ENCODE measurements at places on chromosomes 1 and 21. TPM values are rescaled to one million over a fixed set of nuclear protein-coding genes. Genes with fewer than 3 reads are reported as not detected.

- peak; percentile 93 for DNase-seq
These were observed 61.5 kb downstream of the CD58 start for GRCh38 chr1:116508984-116509980.

- no peak for DNase-seq
These were observed 20.4 kb upstream of the SRSF4 start for GRCh38 chr1:29202053-29202452.

GRCh38 chr1:117653732-117654492, 48.1 kb downstream of the TENT5C start:
- DNase-seq: no peak

DNA sequence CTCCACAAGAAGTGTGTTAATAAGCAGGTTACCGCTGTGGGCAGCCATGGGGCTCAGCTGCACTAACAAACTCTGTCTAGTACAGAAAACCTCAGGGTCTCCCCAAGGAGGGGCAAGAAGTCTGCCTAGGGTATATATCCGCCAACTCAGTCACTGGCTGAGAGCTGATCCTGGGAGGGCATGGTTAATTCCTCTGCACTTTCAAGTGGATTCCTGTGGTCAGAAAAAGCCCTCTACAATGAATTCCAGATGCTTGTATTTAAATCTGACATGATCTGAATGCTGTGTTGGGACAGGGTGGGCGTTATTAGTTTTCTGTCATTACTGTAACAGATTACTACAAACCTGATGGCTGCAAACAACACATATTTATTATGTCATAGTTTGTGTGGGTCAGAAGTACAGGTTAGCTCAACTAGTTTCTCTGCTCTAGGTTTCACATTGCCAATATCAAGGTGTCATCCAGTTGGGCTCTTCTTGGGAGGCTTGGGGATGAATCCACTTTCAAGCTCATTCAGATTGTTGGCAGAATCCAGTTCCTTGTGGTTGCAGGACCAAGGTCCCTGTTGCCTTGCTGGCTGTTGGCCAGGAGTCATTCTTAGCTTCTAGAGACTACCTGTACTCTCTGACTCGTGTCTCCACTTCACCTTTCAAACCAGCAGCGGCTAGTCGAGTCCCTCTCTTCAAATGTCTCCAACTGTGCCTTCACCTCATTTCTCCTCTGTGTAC, 8.0 kb upstream of the SELE start:
- DNase-seq: peak; percentile 87

- no peak for DNase-seq
These were observed 3.4 kb downstream of the RUNX1 start for GRCh38 chr21:35045542-35046262.

GRCh38 chr21:40567501-40567900, 279.5 kb downstream of the DSCAM start:
- DNase-seq: no peak

DNA sequence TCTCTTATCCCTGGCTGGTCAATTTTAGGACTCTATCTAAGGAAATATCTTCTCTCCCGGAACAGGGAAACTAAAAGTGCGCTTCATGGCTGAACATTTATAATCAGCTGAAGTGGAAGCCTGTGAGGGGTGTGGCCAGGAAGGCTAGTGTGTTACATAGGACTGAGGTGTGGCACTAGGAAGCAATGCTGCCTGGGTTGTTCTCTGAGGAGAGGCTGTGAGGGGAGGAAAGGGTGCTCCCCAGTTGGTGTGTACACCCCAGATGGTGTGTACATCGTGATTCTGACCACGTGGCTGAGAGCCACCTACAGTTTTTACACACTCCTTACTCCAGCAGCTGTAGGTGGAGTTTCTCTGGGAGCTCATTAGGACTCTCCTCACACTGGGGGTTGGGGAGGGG, 16.3 kb downstream of the NTPCR start:
- no peak for DNase-seq

GRCh38 chr1:218397752-218398339, 52.7 kb downstream of the TGFB2 start:
- DNase-seq: no peak

DNA sequence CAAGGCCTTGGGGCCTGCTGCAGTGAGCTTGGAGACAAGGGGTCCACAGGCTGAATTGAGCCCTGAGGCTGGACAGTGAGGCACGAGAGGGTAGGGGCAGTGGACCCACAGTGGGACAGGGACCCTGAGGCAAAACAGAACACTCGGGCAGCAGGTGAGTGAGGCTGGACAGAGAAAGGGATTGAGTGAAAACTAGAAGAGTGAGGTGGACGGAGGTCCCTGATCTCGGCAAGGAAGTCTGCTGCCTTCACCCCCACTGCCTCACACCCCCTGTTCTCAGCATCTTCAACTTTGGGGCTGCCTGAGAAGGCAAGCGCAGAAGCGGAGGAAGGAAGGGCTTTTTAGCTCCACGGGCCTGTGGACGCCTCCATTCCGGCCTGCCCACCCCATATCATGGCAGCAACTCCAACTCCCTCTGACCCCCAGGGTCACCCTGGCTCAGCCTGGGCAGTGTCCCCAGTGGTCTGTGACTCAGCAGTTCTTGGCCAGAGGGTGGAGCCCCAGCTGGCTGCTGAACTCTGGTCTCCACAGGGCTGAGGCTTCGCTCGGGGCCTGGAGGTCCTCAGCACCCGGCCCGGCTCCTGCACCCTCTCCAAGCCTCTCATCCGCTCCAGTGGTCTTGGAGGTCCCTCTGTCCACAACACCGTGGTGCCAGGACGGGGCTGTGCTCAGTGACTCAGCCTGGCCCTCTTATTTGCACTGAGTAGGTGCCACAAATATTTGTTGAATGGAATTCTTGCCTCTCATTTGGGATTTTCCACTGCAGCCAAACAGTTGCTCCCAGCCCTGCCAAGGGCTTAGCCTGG, 60.0 kb upstream of the EPS8L3 start:
- DNase-seq: peak; percentile 61

GRCh38 chr1:145720878-145721671, 1.8 kb downstream of the CD160 start:
- peak; percentile 47 for DNase-seq

DNA sequence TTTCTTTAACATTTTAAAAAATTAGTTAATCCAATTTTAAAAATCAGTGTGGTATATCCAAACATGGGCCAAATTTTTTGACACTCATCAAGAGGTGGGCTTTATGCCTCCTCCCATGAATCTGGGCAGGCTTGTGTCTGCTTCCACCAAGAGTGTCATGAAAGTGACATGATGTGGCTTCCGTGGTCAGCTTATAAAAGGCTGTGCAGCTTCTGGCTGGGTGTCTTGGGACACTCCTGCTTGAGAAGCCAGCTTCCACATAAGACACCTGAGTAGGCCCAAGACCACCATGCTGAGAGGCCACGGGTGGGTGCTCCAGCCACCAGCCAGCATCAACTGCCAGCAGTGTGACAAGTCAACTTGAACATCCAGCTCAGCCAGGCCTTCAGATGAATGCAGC, 74.3 kb upstream of the RUNX3 start:
- no peak for DNase-seq

DNA sequence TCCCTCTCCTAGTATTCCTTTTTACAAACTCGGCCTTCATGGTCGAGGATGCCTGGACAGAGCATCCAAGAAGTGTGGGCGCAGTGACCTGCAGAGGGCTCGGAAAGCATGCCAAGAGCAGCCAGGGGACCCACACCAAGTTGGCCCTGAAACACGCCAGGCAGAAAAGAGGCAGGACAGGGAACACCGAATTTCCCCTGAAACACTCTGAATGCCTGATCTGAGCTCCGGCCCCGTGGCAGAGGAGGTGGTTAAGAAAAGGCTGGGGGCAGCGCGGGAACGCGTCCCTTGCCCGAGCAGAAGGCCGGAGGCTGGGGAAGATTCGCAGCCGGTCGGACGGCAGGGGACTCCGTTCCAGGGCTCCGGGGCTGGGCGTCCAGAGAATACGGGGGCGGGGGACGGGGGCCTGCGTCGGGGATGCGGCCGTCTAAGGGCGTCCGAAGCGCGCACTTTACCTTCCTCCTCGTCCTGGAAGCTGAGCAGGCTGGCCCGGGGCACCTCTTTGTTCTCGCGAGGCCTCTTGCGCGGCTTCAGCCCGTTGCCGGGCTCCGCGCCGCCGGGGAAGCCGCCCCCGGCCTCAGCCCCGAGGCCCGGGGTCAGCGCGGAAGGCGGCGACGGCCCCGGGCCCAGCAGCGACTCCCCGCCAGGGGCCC, 558 bp downstream of the PAXBP1 start:
- peak; percentile 63 for DNase-seq

Gene TFB2M
- 20.1 TPM for polyA plus RNA-seq

Gene LCE2A
- polyA plus RNA-seq: 0.91 TPM

Gene F11R
- 0.50 TPM for polyA plus RNA-seq

Gene FNBP1L
- polyA plus RNA-seq: 8.7 TPM

Gene FABP3
- polyA plus RNA-seq: 664 TPM

Gene ZNF648
- polyA plus RNA-seq: not detected

Gene TMIGD3
- polyA plus RNA-seq: not detected

Gene SYT11
- 53.7 TPM for polyA plus RNA-seq

Gene SLC19A2
- polyA plus RNA-seq: 5.2 TPM

Gene WNT4
- not detected for polyA plus RNA-seq

Measured in fibroblast of lung (primary cell).